ENCODE measurements at places on chromosomes 13 and 19.

DNA sequence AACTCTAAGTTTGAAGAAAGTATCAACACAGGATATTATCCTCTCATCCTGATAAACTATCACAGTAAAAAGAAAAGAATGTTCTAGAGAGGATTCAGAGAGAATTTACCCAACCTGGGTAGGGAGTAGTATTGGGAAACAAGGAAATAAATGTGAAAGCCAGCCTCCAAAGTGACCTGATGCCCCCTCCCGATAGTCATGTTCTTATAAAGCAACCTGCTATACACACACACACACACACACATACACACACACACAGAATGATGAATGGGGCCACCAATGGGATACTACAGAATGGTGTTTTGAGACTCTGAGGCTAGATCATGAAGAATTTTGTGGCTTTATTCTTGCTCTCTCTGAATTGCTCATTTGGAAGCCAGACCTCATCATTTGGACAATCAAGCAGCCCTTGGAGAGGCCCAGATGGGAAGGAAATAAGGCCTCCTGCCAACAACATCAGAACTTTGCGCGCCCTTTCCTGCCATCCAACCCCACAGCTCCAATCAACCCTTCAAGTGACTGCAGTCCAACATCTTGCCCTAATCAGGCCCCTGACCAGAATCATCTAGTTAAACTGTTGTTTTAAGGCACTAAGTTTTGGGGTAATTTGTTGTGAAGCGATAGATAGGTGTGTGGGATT lies 807.9 kb upstream of the ARGLU1 start:
- no peak for DNase-seq

DNA sequence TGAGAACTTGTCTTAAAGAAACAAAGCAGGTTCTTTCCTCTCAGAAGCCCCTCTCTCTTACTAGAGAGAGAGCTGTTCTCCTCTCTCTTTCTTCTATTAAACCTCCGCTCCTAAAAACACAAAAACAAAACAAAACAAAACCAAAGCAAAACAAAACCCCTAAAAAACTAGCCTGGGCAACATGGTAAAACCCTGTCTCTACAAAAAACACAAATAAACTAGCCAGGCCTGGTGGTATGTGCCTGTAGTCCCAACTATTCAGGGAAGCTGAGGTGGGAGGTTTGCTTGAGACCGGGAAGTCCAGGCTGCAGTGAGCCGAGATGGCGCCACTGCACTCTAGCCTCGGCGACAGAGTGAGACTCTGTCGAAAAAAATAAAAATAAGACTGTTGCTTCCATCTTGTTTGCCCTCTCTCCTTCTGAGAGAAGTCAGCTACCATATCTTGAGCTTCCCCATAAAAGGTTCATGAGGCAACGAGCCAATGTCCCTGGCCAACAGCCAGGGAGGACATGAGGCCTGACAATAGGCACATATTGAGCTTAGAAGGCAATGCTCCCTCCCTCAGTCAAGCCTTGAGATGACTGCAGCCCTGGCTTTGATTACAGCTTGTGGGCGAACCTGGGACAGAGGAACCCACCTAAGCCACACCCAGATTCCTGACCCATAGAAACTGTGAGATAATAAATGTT lies 17.5 kb upstream of the FLT3 start:
- DNase-seq, result no peak

DNA sequence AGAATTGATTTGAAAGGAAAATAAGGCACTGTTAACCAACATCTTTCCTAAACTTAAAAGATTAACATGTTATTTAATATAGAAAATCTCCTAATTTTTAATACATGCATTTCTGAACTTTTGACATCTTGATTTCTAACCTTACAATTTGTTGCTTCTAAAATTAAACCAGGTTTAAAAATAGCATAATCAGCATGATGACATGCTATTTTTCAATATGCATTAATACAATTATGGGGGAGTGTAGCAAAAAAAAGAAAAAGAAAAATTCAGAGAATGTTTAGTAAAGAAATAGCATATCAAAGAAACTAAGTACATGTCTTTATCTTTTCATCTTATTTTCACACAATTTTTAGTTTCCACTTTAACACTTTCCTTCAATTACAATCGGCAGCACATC lies 98.7 kb downstream of the PCDH9 start:
- DNase-seq, result no peak

DNA sequence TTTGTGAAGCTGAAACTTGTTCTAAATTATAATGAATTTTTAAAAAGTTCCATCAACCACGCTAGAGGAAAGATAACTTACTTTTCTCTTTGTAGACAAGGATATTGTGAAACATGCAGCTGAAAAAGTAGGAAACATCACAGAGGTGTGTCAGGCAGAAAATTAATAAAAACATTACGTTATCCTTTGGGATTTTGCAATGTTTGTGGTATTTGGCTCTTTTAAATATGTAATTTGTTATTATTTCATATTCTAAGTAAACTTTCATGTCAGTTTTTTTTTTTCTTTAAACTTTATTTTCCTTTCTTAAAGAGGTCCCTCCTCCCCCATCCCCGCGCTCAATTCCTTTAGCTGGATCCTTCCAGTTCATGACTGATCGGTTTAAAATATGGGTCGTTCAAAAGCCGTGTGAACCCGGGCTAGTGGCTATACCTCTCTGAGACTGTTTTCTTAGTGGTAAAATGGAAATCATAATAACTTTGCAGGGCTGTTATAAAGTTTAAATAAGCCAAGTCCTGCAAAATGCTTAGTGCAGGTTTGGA lies 740 bp upstream of the CCDC61 start:
- no peak for DNase-seq

DNA sequence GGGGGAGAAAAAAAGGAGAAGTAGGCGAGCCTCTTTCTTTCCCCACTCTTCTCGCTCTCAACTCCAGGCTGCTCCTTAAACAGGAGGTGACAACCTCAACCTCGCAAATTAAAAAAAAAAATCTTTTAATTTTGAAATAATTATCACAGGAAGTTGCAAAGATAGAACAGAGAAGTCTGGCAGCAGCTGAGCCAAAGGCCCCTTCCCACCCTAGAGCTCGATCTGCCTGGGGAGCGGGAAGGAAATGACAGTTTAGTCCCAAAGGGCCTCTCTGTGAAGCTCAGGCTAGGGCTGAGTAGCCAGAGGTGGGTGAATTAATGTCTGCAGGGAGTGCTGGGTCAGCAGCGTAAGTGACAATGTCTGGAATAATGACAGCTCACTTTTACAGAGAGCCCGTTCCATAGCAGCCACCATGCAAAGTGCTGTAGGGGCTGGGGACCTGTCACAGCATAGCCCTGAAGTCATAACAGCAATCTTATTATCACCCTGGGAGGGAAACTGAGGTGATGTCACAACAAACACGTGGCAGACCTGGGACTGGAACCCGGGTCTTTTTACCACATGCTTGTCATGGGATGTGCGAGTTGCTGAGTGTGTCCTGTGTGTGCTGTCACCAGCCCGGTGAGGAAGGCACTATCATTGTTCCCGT lies 8.8 kb upstream of the CD22 start:
- no peak for DNase-seq

GRCh38 chr13:107993239-107993949 lies 221.9 kb downstream of the LIG4 start:
- DNase-seq, result no peak

DNA sequence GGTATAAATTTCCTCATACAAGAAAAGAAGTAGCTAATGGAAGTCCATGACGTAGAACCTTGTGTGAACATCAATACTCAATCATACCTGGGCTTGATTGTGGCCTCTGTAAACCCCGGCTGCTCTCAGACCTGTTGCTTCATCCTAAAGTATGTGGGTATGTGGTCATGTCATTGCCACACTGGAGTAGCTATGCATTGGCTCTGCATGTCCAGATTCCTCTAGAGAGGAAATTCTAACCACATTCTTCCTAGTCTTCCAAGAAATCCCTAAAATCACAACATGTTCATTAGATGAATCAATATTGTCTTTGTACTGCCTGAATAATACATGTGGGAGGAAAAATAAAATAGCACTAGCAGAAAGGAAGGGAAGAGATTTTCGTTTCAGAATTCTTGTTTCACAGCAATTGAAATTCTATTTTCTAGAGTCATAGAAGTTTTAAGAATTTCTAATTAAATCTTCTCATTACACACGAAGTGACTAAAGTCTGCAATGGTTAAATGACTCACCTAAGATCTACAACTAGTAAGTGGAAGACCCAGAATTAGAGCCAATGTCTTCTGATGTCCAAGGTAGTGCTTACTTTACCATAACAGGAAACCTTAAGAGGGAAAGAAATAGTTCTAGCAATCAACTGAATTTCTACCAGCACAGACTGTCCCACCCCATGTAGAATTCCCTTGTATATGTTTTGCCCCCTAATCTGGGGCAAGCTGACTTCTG lies 28.0 kb downstream of the RXFP2 start:
- DNase-seq, result no peak

DNA sequence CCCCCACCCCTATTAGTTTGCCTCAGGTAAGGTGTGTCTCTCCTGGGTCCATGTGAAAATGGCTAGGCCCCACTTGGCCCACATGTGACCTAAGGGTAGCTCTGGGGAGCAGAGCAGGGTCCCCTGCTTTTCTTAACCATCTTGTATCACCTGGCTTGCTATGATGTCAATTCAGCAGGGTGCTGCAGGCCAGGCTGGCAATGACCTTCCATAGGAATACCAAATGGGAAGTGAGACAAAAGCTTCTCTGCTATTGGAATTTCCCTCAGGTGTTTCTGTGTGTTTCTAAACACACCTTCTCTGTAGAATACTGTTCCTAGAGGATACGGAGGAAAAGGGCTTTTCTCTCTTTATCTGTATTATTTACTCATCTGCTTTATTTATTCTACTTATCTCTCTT lies 35.7 kb upstream of the DACH1 start:
- DNase-seq, result no peak

DNA sequence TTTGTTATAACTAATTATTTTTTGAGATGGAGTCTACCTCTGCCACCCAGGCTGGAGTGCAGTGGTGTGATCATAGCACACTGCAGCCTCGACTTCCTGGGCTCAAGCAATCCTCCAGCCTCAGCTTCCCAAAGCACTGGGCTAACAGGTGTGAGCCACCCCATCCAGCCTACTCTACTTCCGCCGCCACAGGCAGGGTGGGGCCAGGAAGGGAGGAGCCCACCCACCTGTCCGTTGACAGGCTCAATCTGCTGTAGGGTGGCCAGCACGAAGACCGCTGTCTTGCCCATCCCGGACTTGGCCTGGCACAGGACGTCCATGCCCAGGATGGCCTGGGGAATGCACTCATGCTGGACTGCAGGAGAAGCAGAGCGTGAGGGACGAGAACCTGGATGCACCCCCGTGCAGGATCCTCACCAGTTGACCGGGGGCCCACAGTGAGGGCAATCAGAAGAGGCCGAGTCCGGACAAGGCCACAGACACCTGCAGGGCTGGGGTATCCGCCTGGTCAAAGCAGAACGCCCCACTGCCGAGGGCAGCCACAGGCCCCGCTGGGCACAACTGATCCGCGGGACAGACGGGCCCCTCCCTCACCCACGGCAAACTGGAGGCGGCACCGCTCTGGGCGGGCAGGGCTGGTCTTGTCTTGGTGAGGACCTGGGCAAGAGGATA lies 6.7 kb downstream of the DDX39A start:
- DNase-seq, result no peak

DNA sequence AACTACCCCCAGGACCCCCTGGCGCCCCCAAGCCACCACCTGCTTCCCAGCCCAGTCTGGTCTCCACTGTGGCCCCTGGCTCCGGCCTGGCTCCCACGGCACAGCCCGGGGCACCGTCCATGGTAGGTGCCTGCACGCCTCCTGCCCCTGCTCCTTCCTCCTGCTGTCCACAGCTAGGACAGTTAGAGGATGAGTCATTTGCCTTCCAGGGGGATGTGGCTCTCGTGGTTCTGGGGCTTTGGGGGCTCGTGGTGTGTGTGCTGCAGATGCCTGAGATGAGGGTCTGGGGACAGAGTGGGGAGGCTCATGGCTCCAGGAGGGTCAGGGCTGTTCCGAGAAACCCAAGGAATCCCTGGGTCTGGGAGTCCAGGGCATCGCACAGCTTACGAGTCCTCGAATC lies 12.7 kb downstream of the MED25 start:
- DNase-seq, result no peak

- DNase-seq, result no peak
Measured at GRCh38 chr19:3785451-3785937, 687 bp downstream of the MATK start.

- DNase-seq, result no peak
Measured at GRCh38 chr13:22451327-22451741, 729.4 kb upstream of the SGCG start.

- no peak for DNase-seq
Measured at GRCh38 chr13:91214031-91214430, 133.5 kb upstream of the MIR17HG start.

DNA sequence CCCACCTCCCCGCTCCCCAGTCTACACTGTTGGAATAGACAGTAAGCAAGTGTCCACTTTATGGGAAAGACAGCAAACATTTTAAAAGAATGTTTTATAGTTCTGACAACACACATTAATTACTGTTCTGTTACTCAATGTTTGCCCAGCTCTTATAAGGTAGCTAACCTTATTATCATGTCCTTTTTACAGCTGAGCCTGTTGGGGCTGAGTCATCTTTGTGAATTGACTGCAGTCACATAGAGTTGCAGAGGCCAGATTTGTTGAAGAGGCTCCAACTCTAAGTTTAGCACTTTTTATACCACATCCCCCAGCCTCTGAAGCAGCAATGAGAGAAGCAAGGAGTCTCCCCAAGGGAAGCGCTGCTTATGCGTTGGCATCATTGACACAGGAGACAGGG lies 76.2 kb downstream of the C13orf42 start:
- no peak for DNase-seq

- no peak for DNase-seq
Measured at GRCh38 chr19:12834976-12835757, 788 bp upstream of the RTBDN start.

DNA sequence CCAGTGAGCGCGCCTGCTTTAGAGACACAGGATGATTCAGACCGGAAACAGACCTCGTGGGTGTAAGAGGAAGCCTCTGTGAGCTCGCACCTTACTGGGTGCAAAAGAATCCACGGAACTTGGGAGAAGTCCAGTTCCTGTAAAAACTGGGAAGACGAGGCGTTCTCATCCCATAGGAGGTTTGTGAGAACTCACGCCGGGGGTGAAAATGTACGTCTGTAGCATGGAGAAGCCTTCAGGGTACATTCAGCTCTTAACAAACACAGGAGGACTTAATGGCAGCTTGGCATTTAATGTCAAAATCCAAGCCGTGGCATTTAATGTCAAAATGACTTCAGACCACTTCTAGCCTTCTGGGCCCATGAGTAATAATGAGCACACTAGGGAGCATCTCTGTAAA lies 17.4 kb upstream of the OR7D2 start:
- no peak for DNase-seq

DNA sequence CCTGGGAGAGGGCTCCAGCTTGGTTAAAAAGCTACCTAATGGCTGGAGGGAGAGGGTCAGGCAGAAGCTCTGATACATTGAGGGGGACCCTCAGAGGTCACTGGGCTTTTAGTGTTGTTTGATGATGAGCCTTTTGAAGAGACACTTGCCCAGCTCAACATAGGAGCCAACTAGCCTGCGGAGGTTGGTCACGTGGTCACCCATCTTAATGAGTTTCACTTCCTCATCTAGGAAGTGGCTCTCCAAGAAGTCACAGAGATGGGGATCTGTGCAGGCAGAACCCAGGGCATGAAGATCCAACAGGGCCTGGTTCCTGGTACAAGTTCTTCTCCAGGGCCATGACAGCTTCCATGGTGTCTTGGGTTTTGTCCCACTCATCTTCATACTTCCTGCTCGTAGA lies 33.4 kb downstream of the IPO5 start:
- DNase-seq, result no peak
